ENCODE measurements at places on chromosomes 3 and 15.

DNA sequence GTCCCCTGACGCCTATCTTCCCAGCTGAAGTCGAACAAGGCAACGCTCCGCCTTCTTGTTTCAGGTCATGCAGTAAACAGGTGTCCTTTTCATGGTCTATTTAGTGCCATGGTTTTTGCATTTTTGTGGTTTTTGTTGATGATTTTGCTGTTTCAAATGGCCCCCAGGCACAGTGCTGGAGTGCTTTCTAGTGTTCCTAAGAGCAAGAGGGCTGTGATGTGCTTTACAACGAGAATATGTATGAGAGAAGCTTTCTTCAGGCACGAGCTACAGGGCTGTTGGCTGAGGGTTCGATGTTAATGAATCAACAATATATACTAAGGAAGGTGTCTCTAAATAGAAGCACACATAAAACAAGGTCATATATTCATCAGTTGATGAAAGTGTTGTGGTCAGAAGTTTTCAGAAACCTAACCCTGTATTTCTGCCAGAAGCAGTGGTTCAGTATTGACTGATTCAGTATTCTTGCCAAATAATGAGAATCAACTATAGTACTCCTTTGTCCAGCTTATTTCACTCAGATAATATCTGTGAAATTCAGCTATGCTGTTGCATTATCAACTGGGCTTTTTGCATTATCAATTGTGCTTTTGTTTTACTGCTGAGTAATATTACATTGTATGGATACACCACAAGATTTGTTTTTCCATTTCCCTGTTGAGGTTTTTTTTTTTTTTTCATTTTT lies 18.5 kb downstream of the LIMD1 start:
- DNase-seq, result no peak

GRCh38 chr3:33420966-33421365 lies 19.2 kb downstream of the UBP1 start:
- DNase-seq, result no peak

GRCh38 chr3:44772099-44772442 lies 10.5 kb downstream of the KIF15 start:
- no peak for DNase-seq

DNA sequence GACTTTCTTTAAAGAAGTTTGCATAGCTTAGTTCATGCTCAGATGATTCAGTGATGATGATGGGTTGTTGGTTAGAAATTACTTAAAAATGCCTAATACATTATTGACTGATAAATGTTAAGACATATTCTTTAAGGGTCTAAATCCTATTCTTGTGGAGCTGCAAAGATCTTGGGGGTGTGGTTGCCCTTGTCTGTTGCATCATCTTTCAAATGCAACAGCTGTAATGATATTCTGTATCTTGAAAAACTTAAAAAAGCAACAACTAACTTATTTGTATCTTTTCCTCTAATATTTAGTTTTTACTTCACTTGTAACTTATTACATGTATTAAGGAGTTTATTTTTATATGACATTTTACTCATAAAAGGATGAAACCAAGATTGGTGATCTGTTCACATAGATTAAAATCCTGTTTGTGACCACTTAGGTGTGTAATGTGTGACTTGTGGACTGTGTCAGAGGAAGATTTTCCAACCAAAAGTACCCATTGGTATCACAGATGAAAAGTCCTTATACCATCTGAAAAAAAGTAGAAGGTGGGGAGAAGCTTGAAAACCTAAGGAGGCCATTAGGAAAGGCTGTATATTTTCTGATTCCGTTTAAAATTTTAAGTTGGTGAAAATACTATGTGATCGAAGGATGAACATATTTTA lies 142.8 kb downstream of the IGF1R start:
- DNase-seq, result no peak

- DNase-seq, result no peak
These were observed 63.6 kb upstream of the TRAK1 start for GRCh38 chr3:42027571-42027970.

Measured in ascending aorta (tissue), 2 donors.